ENCODE measurements at places on chromosomes 3 and 15.

DNA sequence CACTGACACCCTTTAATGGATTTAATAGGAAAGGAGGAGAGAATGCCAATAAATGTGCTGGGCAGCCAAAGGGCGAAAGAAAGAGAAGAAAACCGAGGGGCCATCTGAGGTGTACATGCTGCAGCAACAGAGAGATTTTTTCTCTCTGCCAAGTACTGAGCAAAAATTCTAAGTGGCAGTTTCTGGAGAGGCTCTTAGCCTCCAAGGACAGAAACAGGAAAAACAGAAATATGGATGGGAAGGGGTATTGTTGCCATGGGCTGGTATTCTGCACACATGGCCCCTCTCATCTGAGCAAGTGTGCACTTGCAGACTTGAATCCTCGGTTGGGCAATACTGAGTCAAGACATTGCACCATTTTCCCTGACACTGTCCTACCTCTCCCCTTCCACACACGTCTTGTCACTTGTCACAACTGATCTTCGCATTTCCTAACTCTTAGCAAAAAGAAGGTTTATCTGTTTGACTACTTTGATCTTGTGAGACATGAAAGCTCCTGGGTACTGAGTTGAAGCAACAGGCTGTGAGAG is 73.9 kb downstream of the PRICKLE2 start:
- no peak for DNase-seq

DNA sequence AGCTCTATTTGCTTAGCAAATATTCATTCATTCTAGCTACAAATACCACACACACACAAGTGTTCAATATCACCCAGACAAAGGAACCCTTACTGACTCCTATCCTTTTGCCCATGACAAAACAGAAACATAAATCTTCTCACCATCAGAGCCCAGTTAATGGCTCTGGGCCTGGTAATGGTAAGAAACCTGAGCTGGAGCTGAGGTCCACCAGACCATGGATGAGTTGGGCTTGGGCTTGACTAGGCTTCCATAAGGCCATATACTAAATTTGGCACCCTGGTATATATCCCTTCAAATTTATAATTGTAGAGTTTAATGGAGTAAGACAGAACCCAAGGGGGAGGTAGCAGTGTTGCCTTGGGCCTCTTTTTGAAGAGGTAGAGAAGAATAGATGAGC is 29.4 kb downstream of the GPR176 start:
- DNase-seq = no peak

- peak; percentile 68 for DNase-seq
Measured at GRCh38 chr15:57340682-57341259, 35.5 kb upstream of the CGNL1 start.

DNA sequence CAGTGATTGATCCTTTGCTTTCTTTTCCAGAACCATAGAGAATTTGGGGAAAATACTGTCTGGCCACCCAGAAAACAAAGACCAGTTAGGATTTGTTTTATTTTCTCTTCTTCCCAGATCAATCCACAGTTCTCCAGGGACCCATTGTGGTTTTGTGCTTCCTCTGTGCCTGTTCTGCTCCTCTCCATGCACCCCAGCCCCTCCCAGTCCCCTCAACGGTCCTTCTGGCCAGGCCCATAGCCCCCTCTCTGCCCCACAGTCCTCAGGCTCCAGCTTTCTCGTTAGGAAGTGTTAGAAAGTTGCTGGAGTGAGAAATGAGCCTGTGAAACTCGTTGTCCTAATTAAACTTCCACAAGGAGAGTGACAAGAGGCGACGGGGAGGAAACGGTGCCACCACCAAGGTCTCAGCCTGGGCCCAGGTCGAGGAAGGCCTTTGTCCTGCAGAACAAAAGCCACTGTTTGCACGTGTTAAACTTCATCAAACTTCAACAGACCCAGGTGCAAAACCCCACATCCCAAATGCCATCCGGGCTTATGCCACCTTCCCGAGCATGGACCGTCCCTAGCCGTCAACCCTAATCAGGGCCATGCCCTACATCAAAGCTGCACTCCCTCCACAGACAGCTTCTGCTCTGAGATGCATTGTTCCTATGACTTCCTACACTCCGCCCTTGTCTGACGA is 18.7 kb upstream of the ALDH1A3 start:
- DNase-seq = no peak

GRCh38 chr3:13009132-13009945 is 63.9 kb downstream of the IQSEC1 start:
- peak; percentile 82 for DNase-seq
